ENCODE measurements at places on chromosomes 3 and 15.

GRCh38 chr3:71523628-71524027 is 59.9 kb downstream of the FOXP1 start:
- DNase-seq: no peak

DNA sequence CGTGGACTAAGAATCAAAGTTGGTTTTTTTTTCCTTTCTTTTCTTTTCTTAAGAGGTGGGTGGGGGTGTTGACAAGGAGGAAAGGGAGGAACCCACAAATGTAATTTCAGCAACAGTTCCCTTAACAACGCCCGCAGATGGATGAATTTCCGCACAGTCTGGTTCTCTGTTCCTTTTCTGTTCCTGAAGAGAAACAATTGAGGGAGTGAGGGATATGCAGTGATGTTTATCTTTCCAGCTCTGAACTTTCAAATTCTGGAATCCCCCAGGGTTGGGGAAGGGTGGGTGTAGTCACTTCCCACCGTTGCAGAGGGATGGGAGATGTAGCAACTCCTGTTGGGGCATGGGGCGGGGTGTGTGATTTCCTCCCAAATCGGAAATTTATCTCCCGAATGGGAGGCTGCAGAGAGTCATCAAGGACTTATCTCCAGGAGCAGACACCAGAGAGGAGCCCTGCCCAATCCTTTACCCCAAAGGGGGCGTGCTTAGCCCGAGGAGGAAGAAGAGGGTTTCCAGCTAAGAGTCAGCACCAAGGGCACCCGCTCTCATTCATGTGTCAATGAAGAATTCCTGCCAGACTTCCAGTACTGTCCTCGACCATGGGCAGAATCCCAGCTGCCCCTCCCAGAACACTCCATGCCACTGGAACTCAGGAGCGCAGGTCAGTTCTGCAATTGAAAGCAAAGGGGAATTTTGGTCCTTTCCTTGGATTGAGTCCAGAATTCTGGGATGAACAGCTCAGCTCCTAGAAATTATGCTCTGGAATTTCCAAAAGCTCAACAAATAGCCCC is 35.0 kb upstream of the CFAP161 start:
- DNase-seq: no peak

DNA sequence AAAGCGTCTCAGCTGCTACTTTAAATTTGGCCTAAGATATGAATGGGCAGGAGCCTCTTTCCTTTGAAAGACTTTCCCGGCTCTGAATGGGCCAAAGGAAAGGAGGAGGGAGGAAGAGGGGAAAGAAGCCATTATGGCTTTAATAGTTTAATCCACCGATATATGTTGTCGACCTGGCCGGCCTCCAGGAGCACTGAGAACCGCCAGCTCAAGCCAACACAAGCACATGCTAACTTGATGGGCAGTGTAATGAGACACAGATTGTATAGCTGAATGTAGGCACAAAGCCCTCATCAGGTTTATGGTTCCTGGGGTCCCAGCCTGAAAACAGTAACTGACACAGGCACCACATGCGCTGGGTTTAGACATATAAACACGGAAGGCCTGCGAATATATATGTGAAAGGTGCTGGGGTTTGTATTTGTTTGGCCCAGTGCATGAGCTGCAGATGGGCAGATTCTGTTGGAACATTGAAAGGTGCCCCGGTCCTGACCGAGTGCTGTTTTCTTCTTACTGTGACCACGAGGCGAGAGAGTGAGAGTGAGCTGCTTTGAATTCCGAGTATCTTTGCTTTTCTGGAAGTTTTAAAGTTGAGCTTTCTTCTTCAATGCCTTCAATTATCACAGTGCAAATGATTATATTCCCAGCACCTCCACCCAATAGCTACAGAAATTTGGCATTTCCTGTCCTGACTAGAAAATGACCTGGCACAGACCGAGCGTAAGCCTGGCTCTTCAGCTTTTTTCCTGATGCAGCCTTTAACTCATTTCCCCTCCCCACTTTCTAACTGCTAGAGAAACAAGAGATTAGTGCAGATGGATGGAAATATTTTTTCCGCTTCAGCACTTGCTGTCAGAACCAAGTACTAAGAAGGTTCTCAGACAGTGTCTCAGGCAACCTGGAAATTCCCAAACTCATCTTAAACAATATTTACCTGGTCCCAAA is 267.3 kb downstream of the RORA start:
- no peak for DNase-seq

GRCh38 chr3:132983143-132983770 is 54.9 kb upstream of the TMEM108 start:
- no peak for DNase-seq

- DNase-seq: no peak
Observed at GRCh38 chr15:29696950-29697738, 125.1 kb downstream of the TJP1 start.

GRCh38 chr3:195102609-195103467 is 168.1 kb downstream of the XXYLT1 start:
- no peak for DNase-seq

DNA sequence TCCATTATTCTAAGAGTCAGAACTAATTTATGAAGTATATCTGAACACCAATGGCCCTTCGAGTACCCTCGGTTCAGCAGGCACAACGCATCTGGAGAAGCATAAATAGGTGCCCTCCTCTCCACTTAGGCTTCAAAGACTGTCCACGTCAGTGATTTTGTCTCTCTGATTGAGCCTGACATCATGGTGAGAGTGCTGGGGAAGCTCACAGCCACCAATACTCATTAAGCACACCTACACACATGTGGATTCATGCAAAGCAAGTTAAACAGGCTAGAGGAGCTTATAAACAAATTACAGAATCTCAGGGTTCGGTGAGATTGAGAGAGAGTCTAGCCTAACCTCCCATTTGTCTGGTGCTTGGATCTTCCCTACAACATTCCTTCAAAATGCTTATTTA is 3.6 kb downstream of the CLDN1 start:
- DNase-seq: no peak

- DNase-seq: no peak
Observed at GRCh38 chr15:59160880-59161593, 45.6 kb upstream of the LDHAL6B start.

DNA sequence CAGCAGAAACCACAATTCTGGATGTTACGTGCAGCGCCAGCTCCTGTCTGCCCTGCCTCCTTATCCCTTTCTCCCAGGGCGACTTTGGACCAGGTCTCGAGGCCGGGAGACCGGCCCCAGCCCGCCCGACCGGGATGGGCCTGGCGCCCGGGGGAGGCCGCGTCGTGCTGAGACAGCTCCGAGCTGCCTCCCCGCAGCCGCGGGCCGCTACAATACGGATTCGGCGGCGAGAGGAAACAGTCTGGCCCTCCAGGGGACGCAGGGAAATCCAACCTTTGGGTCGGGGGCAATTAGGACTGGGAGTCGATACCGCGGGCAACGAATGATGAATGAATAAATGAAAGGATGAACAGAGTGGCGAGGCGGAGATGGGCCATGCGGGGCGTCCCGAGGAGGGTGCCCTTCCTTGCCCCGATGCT is 537 bp downstream of the GRAMD2A start:
- DNase-seq: no peak

GRCh38 chr3:103047640-103048039 is 612.8 kb downstream of the ZPLD1 start:
- no peak for DNase-seq

GRCh38 chr3:50950591-50950990 is 275.9 kb downstream of the DOCK3 start:
- no peak for DNase-seq

All from substantia nigra (tissue), 51 donors.